GM23248 (cell line): ENCODE measurements at places on chromosomes 3 and 15.
A peak's percentile ranks its signal among the peaks of the same experiment; 100 is the strongest.

- DNase-seq, result peak; percentile 45
These were observed 66.3 kb downstream of the ISG20 start for GRCh38 chr15:88704791-88705768.

GRCh38 chr3:126487151-126487771 is 11.6 kb upstream of the ZXDC start:
- DNase-seq, result peak; percentile 73

DNA sequence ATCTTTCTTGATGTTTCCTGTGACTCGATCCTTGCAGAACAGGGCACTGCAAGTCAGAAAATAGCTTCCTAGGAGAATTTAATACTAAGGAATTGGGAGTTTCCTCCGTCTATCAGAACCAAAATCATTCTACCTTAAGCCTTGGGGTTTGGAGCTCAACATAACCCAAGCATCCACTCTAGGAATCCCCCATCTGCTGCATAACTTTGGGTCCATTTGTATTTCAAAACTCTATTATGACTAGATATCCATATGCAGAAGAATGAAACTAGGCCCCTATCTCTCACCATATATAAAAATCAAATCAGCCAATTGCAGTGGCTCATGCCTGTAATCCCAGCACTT is 61.7 kb upstream of the AKAP13 start:
- DNase-seq, result no peak

DNA sequence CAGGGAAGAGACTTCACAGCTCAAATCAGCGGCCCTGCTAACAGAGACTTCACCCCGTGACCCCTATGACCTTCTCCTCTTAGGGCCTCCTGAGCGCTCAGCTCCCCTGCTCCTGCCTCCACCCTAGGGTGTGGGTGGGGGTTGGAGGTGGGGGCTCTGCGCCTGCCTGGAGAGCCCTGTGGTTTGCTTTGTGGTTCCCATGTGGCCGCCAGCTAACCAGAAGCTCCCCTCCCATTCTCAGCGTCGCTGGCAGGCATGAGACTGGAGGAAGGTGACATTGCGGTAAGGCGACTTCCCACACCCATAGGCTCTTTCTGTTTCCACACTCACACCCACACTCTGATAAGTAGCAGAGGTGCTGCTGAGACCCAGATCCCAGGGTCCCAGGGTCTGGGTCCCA is 27.6 kb downstream of the XYLB start:
- no peak for DNase-seq

DNA sequence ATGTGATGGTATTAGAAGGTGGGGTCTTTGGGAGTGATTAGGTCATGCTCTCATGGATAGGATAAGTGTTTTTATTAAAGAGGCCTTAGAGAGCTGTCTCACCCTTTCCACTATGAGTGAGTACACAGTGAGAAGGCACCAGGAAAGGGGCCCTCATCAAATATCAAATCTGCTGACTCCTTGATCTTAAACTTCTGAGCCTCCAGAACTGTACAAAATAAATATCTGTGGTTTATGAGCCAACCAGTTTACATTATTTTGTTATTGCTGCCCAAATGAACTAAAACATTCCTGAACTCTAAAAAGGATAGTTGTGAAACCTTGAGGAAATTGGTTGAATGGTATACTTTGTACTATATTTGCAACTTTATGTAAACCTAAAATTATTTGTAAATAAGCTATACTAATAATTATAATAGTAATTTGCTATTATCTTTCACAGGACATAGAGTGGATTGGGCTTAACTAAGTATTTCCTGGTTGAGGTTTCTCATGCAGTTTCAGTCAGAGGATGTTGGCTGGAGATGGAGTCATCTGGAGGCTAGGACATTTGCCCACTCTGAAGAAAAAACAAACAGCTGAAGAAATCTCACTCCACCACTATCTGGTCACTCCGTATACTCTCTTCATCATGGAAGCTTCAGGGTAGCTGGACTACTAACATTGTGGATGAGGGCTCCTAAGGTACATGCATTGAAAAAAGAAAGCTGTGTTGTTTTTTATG is 1068.6 kb upstream of the CADM2 start:
- no peak for DNase-seq

GRCh38 chr3:37040231-37040630 is 46.9 kb downstream of the MLH1 start:
- DNase-seq, result peak; percentile 45

GRCh38 chr3:134823679-134824078 is 28.6 kb downstream of the EPHB1 start:
- no peak for DNase-seq

DNA sequence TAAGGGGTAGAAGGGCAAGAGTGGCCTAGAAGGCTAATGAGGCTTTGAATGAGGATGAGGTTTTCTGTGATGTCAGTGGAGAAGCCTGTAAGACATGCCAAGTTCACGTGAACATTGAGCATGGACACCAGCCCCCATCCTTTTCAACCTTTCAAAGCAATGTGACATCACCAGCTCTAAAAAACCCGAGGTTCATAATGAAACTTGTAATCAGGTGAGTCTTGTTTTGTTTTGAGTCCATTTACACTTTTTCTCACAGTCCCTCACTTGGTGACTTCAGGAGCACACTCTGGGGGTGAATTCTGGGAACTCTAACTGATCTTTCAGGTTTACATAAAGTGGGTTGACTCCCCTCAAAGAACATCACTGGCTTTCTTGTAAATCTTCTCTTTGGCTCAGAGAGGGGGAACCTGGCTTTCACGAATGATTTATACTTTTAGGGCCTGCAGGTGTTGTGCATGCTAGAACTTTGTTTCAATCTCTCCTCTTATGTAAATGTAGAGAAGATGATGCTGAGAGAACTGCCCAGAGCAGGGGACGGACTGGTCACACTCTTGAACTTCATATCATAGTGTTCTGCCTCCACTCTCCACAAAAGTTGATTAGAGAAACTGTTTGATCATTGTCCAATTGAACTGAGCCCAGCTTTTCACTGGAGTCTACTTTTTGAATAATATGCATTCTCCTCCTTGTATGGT is 224.7 kb upstream of the SATB1 start:
- DNase-seq, result no peak

GRCh38 chr15:72368899-72369298 is 6.9 kb downstream of the HEXA start:
- DNase-seq, result no peak

- DNase-seq, result peak; percentile 27
These were observed 990 bp downstream of the MYNN start for GRCh38 chr3:169774186-169774585.

- DNase-seq, result no peak
These were observed 127.6 kb upstream of the MEF2A start for GRCh38 chr15:99438224-99438585.

DNA sequence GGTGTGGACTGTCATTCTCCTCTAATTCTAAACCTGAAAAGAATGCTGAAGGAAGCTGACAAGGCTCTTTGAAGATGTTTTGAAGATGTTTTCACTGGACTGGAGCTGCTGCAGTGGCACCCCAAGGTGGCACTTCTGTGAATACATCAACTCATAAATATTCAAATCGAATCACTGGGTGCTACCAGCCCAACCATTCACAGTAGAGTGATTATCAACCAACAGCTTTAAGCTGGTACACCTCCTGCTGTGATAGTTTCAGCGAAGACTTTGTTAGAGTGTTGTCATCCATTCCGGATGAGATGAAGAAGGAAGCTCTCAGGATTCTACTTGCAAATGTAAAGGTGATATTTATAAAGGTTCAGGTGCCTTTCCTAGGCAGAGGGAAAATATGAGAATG is 106.6 kb downstream of the LSAMP start:
- no peak for DNase-seq
